Tongue (tissue), 3 donors: ENCODE measurements at places on chromosomes 6 and 20. TPM values are rescaled to one million over a fixed set of nuclear protein-coding genes. Genes with fewer than 3 reads are reported as not detected.

RCAN2 gene
- total RNA-seq: 10.8 TPM

DDX39B gene
- 319 TPM for total RNA-seq

TSBP1 gene
- total RNA-seq: not detected

EFCAB8 gene
- 2.3 TPM for total RNA-seq

LY6G5B gene
- total RNA-seq: 2.6 TPM

ARMC2 gene
- total RNA-seq: 2.8 TPM

SUMO4 gene
- 5.5 TPM for total RNA-seq

PI3 gene
- total RNA-seq: not detected

CHD6 gene
- total RNA-seq: 65.1 TPM

GNMT gene
- 0.41 TPM for total RNA-seq

SNHG17 gene
- 17.2 TPM for total RNA-seq

CD93 gene
- 112 TPM for total RNA-seq

IRF4 gene
- 1.8 TPM for total RNA-seq

ZBTB12 gene
- 5.7 TPM for total RNA-seq

LST1 gene
- total RNA-seq: 1.5 TPM

C6orf15 gene
- 5.0 TPM for total RNA-seq

CALHM6 gene
- total RNA-seq: not detected

CST5 gene
- not detected for total RNA-seq

TCF15 gene
- total RNA-seq: 4.0 TPM

BTN1A1 gene
- not detected for total RNA-seq

CYP39A1 gene
- 13.5 TPM for total RNA-seq

MOG gene
- total RNA-seq: not detected

GPX6 gene
- total RNA-seq: not detected

PRR18 gene
- total RNA-seq: 0.10 TPM

CENPW gene
- total RNA-seq: 3.8 TPM

SCRT2 gene
- not detected for total RNA-seq

VSTM2L gene
- total RNA-seq: 0.82 TPM

SYNCRIP gene
- total RNA-seq: 79.6 TPM

SIRPD gene
- total RNA-seq: not detected

MRAP2 gene
- 32.9 TPM for total RNA-seq

CPXM1 gene
- 32.1 TPM for total RNA-seq

PXDC1 gene
- 32.5 TPM for total RNA-seq

PRRT1 gene
- 1.2 TPM for total RNA-seq

LSM14B gene
- total RNA-seq: 82.9 TPM

COL21A1 gene
- 95.0 TPM for total RNA-seq

LIN28B gene
- total RNA-seq: 0.21 TPM

RAB44 gene
- total RNA-seq: 0.62 TPM

NKX2-4 gene
- not detected for total RNA-seq

COL19A1 gene
- 26.4 TPM for total RNA-seq

PPP1R14C gene
- total RNA-seq: 42.3 TPM

TBX18 gene
- 18.1 TPM for total RNA-seq

EBF4 gene
- 3.4 TPM for total RNA-seq

SLC52A3 gene
- 0.82 TPM for total RNA-seq

POU5F1 gene
- 7.5 TPM for total RNA-seq

TRAPPC3L gene
- total RNA-seq: 0.31 TPM

TINAG gene
- not detected for total RNA-seq

FOXQ1 gene
- 6.4 TPM for total RNA-seq
